ENCODE measurements at places on chromosomes 13 and 19.
A peak's percentile ranks its signal among the peaks of the same experiment; 100 is the strongest.

- DNase-seq: no peak
Observed at GRCh38 chr19:9306443-9306842, 3.2 kb downstream of the ZNF699 start.

- DNase-seq: no peak
Observed at GRCh38 chr19:15195371-15196334, 5.1 kb downstream of the NOTCH3 start.

DNA sequence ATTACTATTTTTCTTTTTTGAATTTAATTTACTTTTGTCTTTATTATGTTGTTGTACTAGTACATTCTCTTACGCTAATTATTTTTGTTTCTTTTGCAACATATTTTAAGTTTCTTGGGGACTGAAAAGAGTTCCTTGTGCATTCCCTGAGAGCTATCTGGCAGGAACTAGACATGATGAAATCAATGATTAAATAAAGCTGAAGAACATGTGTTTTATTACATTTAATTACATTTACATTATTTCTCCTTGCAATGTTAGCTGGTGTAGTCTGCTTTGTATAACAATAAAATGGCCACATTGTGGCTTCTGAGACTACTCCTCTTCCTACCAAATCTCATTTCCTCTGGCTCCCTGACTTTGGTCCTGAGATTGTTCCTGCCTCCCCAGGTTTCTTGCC, 244.9 kb downstream of the NDFIP2 start:
- DNase-seq: no peak

DNA sequence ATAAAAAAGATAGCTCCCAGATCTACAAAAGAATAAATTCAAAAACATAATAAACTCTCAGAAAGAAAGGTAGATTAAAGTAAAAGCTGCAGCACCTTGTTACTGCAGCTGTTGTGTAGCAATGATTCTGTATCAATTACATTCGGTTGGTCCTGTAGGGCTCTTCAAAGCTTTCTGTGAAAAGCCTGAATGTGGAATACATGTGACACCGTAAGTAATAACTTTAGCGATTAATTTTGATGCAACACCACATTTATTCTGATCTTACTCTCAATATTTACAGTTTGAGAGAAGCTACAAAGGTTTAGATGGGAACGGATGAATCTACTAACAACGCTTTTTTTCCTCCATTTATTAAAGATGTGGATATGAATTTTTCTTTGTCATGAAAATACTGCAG, 279.2 kb downstream of the DACH1 start:
- DNase-seq: no peak

DNA sequence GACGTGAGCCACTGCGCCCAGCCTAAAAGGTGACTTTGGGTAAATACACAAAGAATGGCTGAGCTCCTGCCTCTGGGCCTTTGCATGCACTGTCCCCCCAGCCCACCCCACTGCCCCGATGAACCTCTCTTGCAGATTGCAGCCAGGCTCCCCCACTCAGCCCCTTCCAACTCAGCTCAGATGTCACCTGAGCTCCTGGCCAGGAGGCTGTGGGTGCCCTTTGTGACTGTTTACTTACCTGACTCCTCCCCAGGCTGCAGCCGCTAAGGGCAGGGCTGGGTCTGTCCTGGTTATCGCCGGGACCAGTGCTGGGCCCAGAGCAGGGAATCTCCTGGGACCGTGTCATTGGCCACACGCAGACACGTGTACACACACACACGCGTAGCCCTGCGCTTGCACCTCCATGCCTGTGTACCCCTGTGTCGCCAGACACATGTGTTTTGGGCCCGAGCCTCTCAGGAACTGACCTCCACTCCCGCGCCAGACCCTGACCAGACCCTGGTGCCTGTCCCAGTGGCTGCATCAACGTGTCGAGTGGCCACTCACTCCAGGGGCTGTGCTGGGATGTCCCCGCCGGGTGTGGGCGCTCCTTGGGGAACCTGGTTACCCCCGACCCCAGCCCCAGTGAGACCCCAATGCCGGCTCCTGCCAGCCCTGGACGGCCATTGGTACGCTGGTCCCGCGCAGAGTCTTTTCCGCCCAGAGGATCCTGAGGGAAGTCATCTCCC, 18.7 kb downstream of the EFNA2 start:
- DNase-seq: no peak

- DNase-seq: no peak
Observed at GRCh38 chr19:4197625-4198466, 15.4 kb downstream of the ANKRD24 start.

GRCh38 chr19:48806818-48807589, 3.8 kb downstream of the BCAT2 start:
- DNase-seq: peak; percentile 64

GRCh38 chr19:1223018-1223855, 14.6 kb downstream of the CBARP start:
- no peak for DNase-seq

- no peak for DNase-seq
Observed at GRCh38 chr13:100944791-100945345, 270.3 kb upstream of the TMTC4 start.

DNA sequence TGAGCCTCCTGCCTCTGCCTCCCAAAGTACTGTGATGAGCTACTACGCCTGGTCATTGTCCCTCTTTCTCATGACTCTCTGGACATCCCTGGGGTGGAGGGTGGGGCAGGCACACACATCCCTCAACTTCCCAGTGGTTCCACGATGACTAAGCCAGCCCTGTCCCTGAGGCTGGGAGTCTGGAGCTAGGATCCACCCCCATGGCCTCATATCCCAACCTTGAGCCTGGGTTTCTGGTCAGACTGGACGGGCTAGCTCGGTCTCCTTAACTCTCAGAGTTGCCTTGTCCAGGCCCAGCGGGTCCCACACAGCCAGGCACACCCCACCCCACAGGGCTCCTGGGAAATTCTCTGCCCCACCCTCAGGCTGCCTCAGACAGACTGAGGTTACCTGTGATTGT, 19.6 kb downstream of the IER2 start:
- no peak for DNase-seq

- peak; percentile 71 for DNase-seq
Observed at GRCh38 chr13:99374169-99374991, 67.2 kb upstream of the GPR183 start.

DNA sequence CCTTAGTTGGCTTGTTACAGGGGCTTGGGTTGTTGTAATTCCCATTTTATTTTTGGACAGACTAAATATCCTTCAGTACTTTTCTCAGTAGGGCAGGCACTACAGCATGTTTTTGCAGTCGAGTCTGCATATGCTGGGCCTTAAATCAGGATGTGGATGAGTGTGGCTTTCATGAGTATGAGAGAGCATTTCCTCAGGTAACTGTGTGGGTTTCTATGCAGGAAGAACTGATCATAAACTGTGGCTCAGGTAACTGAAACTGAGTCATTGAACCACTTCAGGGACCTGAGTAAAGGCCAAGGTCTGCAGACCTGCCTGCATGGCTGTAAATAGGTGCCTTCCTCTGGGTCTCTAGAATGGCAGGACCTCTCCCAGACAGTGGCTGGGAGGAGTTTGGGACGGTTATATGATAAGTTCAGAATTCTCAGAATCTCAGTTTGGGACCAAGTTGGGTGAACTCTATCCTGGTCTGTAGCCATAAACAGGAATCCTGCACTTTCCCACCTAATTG, 112.1 kb downstream of the ZNF737 start:
- no peak for DNase-seq

- no peak for DNase-seq
Observed at GRCh38 chr13:43744261-43745031, 42.3 kb downstream of the ENOX1 start.

GRCh38 chr13:48320891-48321510, 17.4 kb downstream of the RB1 start:
- DNase-seq: no peak

- DNase-seq: peak; percentile 42
Observed at GRCh38 chr19:23394511-23394910, 760 bp downstream of the ZNF91 start.

- no peak for DNase-seq
Observed at GRCh38 chr13:49441846-49442245, 2.0 kb downstream of the CAB39L start.

DNA sequence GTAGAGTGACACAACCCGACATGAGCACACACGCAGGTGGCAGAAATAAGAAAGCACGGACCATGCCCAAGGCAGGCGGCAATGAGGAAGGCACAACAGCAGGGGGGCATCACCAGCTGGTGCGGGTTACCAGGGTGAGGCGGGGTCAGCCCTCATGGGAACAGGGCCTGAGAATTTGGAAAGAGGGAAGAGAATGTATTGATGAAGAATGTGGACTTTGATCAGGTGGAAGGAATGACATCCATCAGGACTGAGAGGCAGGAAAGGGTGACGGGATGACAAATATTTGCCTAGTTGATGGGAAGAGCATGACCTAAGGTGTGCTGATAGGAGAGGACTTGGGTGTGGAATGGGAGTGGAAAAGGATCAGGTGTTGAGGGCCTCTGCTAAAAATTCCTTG, 177.5 kb downstream of the ABCC4 start:
- DNase-seq: no peak

- no peak for DNase-seq
Observed at GRCh38 chr19:7067716-7068115, 1.8 kb upstream of the ZNF557 start.

GRCh38 chr13:29703421-29703820, 107.9 kb upstream of the SLC7A1 start:
- DNase-seq: no peak

DNA sequence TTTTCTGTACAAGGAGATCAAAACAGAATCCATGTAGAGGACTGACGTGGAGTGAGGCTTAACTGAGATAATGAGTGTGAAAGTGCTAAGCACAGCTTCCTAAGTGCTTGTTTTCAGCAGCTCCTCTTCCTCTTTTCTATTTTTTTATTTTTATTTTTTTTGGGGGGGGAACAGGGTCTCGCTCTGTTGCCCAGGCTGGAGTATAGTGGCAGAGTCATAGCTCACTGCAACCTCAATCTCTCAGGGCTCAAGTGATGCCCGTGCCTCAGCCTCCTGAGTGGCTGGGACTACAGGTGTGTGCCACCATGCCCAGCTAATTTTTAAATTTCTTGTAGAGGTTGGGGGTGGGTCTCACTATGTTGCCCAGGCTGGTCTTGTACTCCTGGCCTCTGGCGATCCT, 5.6 kb upstream of the FOSB start:
- DNase-seq: no peak

DNA sequence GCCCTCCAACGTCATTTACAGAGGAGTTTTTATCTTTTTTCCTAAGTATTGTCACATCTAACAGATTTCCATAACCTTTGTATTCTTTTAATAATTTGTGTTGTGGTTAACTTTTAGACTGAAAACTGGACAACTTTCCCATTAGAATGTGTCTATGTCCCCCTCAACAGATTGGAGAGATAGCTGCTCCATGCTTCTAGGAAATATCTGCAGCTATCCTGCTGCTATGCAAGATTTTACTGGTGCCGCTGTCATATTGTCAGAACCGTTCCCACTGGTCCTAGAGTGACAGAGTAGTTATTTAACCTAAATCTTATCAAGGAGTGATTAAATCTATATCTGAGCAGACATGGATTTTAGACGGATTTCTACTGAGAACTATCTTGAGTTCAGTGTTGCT, 130.0 kb downstream of the MAB21L1 start:
- DNase-seq: no peak

GRCh38 chr13:30376426-30377311, 45.6 kb upstream of the UBE2L5 start:
- peak; percentile 72 for DNase-seq

DNA sequence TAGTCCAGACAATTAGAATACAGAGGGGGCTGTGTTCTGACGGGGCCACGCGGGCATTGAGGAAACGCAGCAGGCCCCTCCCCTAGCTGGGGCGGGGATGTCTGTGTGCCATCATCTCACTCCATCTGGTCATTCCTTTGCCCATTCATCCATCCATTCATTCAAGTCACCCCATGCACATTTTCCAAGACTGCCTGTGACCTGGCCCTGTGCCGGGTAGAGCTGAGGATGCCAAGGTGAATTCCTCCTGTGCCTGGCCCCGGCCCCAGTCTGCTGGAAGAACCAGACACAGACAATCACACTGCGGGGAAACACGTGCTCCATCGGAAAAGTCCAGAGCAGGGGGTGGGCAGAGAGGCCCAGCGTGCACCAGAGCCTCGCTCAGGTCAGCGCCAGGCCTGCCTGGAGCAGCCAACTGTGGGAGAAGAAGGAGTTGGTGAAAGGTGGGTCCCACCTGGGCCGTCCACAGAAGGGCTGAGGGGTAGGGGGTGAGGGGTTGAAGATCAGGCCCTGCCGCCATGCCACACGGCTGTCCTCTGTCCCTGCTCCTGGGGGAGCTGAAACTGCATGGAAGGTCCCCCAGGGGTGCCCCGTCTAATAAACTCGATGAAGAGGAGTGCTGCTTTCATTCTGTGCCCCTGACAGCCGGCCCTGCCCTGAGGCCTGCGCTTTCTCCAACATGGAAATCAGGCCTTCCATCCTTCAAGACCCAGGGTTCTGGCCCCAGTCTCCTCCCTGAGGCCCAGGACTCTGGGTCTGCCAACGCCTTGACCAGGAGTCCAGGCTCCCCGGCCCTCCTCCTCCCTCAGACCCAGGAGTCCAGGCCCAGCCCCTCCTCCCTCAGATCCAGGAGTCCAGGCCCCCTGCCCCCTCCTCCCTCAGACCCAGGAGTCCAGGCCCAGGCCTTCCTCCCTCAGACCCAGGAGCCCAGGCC, 1.6 kb upstream of the CACNG6 start:
- no peak for DNase-seq

DNA sequence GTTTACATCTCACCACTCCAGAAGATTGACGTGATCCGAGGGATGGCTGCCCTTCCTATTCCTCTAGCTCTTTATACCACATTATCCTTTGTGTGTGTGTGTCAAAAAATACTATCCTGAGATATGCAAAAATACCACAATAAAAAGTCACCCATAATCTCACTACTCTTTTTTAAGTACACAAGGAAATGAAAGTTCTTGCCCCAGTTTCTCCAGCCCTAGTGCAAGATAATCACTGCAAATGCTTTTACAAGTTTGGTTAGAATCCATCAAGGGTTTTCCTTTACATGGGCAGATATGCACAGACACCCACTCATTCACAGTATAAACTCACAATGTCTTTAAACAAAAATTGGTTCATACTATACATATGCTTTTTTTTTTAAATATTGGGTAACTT, 89.3 kb downstream of the DIAPH3 start:
- DNase-seq: no peak

DNA sequence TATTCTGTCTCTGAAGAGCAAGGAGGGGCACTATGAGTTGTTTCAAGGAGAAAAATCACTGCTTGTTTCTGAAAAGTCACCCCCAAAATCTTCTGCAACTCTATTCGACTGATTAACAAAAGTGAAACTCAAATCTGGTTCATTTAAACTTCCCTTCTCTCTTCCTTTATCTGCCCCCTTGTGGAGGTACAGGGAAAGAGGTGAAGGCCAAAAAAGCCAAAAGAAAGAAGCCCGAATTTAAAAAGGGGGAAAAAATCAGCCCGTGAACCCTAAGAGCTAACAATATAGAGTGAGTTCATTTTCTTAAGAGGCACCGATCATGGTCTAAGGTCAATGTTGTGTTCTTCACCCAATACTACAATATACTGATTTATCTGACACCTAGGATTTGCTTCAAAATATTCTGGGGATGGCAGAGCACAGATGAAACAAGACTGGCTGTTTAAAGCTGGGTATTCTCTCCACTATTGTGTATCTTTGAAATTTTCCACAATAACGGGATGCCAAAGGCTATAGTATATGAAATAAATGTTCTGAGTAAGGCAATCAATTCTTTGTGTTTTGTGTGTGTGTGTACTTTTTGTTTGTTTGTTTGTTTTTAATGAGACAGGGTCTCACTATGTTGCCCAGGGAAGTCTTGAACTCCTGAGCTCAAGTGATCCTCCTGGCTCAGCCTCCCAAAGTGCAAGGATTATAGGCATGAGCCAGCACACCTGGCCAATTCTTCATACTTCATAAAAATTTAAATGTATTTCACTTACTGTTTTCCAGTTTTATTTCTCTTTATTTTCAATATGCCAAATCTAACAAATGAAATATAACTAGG, 55.0 kb upstream of the EEF1AKMT1 start:
- DNase-seq: peak; percentile 30
